Hematopoietic multipotent progenitor cell treated with erythropoietin and hydrocortisone succinate and interleukin-3 and kit ligand, for 17 days (in vitro differentiated cells): ENCODE measurements at places on chromosomes 1 and 21.

DNA sequence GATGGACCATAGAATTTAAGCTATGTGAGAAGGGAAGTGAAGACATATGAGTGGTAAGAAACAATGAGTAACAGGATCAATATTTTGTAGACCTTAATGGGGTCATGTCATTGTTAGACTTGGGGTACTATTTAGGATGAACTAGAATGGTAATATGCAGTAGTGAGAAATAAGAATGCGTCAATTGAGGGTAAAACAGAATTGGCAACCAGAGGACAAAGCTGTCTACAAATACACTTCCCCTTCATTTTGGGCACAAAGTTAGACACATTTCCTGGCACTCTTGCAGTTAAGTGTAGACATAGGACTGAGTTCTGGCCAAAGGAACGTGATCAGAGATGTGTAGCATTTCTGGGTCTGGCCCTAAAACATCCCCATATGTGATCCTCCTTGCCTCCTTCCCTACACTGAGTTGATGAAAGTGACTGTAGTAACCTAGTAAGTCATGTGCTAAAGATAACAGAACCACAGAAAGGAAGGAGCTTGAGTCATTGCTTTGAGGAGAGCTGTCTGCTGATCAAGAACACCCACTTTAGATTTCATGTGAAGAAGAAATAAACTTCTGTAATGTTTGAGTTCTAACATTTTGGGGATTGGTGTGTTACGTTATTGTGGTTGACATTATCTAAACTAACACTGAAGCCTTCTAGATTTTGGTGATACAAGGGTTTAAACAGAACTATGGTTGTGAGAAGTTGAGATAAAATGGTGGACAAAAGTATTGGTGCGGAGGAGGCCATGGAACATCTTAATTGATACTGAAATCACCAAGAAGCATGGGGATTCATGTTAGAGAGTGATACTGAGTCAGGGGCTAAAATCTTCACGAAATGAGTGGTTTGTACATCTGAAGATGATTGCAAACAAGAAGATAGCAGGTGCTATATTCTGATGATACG lies 41.7 kb downstream of the CD55 start:
- DNase-seq = peak; percentile 23

- DNase-seq = peak; percentile 90
Measured at GRCh38 chr1:234605983-234606783, 3.8 kb downstream of the IRF2BP2 start.

DNA sequence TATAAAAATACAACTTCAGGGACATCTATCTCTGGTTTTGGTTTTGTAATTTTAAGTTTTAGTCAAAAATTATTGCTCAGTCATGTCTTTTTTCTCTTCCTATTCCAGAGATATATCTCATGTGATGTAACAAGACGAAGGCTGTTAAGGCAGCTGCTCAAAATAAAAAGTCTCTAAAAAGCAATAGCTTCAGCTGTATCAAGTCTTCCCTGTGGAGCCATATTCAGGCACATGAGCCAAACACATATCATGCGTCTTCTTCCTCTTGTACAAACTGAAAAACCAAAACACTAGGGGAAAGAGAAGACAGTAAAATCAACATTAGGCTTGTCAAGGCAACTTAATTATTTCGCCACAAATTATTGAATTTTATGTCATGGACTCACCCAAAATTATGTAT lies 240.7 kb downstream of the NRIP1 start:
- DNase-seq = no peak

GRCh38 chr1:14768582-14769304 lies 170.3 kb downstream of the KAZN start:
- DNase-seq = no peak

DNA sequence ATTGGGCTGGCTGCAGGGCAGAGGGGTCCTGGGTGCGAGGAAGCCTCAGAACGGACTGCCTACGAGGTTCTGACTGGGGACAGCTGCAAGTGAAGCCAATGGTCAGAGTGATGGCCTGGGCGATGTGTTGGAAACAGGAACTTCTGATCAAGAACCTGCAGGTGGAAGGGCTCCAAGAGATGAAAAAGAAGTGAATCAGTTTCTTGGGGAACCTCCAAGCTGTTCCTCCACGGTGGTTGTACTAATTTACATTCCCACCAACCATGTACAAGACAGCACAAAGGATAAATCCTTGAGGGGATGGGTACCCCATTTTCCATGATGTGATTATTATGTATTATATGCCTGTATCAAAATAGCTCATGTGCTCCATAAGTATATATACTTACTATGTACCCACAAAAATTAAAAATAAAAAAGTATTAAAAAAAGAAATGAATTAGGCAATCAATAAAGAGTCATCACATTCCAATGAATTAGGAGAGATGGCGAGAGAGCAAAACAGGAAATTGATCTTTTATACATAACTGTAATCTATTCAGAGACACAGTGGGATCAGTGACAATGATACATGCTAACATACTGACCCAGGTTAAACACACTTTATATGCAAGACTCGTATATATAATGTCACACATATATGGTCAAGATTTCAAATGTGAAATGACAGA lies 58.1 kb downstream of the PTPN14 start:
- no peak for DNase-seq

GRCh38 chr1:221415651-221416050 lies 326.2 kb downstream of the DUSP10 start:
- no peak for DNase-seq

DNA sequence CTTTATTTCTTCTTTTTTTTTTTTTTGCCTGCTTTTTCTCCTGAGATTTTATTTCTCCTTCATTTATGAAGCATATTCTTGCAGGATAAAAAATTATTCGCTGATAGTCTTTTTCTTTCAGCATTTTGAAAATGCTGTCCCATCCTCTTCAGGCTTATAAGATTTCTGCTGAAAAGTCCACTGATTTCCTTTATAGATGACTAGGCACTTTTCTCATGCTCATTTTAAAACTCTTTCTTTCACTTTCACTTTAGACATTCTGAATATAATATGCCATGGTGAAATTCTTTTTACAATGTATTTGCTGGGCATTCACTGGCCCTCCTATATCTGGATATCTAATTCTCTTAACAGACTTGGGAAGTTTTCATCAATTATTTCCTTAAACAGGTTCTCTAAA lies 25.5 kb upstream of the GTF2B start:
- no peak for DNase-seq

DNA sequence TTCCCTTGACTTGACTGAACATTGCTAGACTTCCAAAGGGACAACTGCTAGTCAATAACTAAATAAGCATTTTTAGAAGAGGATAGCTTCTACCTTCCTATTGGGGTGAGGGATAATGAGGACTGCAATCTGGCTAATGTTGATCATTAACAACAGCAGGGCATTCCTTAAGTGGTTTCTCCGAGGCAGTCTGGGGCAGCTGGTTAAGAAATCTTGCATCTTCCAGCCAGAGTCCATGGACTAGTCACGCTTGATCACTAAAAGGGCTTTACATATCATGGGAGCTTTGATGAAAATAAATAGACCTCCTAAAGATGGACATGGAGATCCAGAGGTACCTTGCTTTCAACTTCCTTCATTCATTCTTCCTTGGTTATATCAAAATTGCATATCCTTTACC lies 329.4 kb upstream of the ESRRG start:
- DNase-seq = no peak

- DNase-seq = no peak
Measured at GRCh38 chr1:111690306-111690617, 48.9 kb downstream of the INKA2 start.

- peak; percentile 61 for DNase-seq
Measured at GRCh38 chr1:61052395-61053225, 29.8 kb upstream of the NFIA start.

- no peak for DNase-seq
Measured at GRCh38 chr1:155186067-155186793, 12.6 kb downstream of the TRIM46 start.

GRCh38 chr1:33157131-33157530 lies 24.7 kb downstream of the TRIM62 start:
- no peak for DNase-seq

- DNase-seq = no peak
Measured at GRCh38 chr1:12171206-12172041, 4.6 kb downstream of the TNFRSF1B start.

DNA sequence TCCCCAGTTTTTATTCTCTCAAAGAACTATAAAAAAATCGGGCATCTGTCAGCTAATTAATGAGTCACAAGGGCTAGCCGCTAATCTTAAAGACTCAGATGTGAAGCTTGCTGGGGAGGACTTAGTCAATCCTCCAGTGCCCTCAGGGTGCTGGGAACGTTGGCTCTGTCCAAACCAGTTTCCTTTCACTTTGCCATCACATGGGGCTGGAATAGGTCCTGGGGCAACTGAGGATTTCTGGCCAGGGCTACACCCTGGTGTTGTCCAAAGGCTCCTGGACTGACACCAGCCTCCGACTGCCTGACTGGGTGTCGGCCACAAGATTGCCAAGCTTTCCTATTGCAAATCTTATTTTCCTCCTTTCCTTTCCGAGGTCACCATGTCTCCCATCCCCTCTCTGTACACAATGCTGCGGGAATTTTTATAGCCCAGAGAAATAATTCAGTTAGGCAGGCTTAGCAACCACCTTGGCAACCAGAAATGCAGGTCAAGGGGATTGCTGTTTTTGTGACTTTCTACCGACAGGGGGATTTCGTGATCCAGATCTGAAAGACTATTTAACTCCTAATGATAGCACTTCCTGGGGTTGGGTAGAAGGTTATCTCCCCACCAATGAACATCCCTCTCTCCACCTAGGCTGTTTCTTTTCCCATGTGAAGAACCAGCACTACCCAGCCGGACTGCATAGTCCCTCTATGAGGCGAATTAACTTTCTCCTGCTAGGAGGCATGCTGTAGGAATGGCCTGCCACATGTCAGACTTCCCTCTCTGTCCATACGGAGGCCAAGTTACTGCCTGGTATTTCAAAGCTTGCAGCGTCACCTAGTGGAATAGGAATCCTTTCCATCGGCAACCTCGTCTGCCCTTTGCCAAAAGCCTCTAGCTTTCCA lies 29.9 kb upstream of the CTBS start:
- no peak for DNase-seq

DNA sequence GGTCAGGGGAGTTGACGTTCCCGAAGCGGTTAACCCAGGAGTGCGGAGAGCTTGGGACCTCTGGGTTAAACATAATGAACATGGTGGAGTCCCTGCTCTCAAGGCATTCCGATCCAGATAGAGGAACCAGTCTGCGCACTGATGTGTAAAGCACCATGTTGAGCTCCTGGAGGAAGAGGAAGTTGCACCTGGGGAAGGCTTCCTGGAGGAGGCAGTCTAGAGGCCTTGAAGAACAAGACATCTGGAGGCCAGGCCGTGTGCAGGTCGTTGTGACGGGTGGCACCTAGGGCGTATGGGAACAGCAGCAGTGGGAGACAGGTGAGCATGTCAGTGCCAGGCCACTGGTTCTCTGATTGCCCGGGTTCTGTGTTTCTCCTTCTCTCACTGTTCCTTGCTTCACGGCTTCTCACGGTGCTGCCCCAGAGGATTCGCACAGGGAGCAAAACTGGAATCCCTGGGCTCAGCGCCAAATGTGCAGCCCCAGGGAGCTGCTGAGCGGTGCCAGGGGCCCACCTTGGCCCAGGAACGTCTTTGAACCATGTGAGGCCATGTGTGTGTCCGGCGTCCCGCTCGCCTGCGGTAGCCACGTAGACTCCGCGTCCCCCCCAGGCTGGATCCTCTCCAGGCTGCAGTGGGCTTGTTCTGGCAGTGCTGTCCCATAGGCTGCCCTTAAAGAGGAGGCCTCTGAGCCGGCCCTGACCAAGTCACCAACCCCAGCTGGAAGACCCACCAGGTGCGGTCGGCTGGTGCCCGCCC lies 122.9 kb upstream of the GALNT2 start:
- no peak for DNase-seq

- no peak for DNase-seq
Measured at GRCh38 chr1:99004861-99005442, at the start of gene PLPPR5. Gene PLPPR5 (minus strand): TSS chr1:99004861. CDS start chr1:99004671, 190 bp downstream.

- no peak for DNase-seq
Measured at GRCh38 chr1:153548722-153549688, at the start of gene S100A3. Gene S100A3 (minus strand): TSS chr1:153549258. CDS start chr1:153548485, 773 bp downstream.
